ENCODE measurements at places on chromosomes 6 and 20.

DNA sequence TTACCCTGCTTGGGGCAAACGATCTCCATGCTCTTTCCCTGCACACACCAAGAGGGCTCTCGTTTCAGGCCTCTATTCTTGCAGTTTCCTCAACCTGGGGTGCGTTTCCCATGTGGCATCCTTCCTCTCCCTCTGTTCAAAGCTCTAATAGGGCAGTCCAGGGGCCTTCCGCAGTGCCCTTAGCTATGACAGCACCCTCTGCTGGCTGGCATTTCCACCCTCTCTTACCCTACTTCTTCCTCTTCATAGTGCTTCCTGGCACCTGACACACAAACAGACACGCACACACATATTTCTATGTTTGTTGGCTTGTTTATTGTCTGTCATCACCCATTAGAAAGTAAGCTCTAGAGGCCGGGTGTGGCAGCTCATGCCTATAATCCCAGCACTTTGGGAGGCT, 294.0 kb downstream of the CLIC5 start:
- DNase-seq = no peak

- DNase-seq = no peak
These were observed 208.6 kb upstream of the AGPAT4 start for GRCh38 chr6:161482517-161482858.

GRCh38 chr6:119187596-119187995, 109.1 kb upstream of the FAM184A start:
- no peak for DNase-seq

GRCh38 chr20:51831866-51832265, 29.5 kb upstream of the SALL4 start:
- DNase-seq = no peak

DNA sequence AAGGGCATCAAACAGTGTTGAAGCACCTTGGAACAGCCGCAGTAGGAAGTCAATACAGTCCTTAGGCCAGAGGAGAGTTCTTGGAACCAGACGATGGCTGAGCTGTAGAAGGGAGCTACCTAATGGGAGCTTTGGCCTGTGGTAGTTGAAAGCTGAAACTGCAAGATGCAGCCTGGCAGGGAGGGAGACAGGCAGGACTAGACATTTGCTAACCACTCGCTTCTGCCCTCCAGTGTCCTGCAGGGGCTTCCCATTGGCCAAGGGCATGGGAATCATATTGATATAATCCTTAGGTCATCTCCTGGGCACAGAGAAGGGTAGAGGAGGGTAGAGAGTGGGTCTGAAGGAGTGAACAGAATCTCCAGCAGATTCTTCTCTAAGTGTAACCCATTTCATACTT, 60.4 kb downstream of the TPD52L1 start:
- no peak for DNase-seq

- DNase-seq = no peak
These were observed 3.7 kb upstream of the MTG2 start for GRCh38 chr20:62179162-62179504.

GRCh38 chr6:136677822-136678221, 114.5 kb downstream of the MAP3K5 start:
- DNase-seq = no peak

DNA sequence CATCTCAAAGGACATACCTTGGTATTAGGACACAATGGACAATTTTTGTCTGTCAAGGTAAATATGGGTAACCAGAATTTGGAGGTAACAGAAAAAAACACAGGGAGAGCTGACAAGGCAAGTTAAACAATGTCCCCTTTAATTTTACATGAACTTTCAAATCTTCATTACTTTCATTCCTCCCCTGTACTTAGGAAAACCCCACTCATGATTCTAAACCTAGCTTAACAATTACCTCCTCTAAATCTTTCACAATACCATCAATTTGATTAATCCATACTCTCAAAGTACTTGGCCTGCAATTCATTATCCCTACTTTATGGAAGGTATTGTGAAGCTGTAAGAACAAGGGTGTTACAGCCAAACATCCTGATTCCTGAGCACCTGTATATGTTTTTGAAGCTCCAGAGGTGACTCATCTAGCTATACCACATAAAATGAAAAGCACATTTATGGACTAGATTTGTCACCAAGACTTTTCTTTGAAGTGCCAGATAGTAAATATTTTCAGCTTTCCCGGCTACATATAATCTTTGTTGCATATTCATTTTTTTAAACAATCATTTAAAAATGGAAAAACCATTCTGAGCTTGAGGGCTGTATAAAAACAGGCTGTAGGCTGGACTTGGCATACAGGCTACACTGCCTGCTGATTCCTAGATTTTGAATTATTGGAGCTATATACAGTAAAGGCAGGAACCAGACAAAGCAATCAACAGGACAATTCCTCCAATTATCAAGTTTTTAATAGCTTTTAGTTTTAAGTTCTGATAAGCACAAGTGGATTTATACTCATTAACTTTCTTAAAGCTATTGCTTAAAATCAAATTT, 22.9 kb downstream of the DEK start:
- no peak for DNase-seq

GRCh38 chr6:118739696-118740353, 88.4 kb upstream of the CEP85L start:
- DNase-seq = no peak

GRCh38 chr6:3413592-3413991, 43.3 kb downstream of the SLC22A23 start:
- DNase-seq = no peak

DNA sequence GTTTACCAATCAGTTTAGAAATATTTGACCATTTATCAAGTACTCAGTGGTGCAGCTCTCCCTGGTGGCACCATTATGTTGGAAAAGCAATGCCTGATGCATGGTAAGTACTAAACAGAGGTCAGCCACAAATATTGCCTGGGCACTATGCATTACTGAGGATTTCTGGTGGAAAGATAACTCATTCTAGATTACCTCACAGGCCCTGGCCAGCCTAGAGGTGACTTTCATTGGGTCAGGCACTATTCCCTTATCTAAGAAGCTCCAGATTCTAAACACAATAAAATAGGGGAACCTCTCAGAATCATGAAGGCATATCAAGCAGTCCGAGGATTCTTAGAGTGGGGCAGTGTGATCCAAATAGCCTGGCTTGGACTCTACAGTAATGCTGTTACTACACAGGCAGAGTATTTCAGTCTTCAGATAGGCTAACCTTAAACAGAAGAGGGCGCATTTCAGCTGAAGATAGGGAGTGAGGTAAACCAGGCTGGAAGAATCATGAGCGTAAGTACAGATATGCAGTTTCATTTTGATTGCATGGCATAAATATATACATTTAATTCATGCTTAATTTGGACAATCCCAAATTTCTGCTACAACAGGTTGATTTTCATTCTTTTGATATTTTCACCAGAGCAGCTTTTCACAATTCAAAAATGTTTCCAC, 12.1 kb downstream of the LGSN start:
- no peak for DNase-seq

DNA sequence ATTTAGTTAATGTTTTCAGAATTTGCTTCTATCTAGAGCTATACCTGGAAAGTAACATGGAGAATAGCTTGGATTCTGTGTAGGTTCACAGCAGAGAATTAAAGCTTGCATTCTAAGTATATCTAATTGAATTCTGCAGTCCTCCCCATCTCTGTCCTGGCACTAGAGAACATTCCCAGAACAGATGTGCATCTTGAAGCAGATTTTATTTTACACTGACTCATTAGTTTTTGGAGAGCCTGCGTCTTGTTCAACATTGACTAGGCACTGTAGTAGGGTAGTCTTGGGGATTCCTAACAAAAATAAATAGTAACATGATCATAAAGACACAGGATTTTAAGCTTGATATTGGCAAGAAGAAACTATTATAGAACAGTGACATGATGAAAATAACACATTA, 36.2 kb upstream of the BAG2 start:
- no peak for DNase-seq

DNA sequence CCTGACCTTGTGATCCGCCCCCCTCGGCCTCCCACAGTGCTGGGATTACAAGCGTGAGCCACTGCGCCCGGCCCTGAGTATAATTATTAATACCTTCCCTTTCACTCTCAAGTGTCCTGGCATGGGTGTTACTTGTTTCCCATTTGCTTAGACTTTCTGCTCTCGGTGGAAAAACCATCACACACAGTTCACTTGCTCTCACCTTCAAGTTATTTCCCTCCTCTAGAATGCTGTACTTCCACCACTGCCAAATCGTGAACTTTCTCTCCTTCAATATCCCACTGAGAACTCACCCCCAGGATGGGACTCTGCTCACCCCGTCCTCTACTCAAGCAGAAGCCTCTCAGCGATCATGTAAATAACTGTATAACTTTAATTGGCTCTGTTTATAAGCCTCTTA, 4.6 kb upstream of the HIVEP1 start:
- no peak for DNase-seq

DNA sequence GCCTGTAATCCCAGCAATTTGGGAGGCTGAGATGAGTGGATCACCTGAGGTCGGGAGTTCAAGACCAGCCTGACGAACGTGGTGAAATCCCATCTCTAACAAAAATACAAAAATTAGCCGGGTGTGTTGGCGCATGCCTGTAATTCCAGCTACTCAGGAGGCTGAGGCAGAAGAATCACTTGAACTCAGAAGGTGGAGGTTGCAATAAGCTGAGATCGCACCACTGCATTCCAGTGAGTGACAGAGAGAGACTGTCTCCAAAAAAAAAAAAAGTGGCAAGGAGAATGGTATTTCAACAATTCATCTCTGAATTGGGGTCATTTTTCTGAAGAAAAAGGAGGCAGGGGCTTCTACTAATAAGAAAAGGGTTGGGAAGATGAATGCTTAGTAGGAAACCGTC, 111.5 kb upstream of the NHSL1 start:
- DNase-seq = no peak

- DNase-seq = no peak
These were observed 19.9 kb downstream of the TREML4 start for GRCh38 chr6:41247882-41248705.

GRCh38 chr6:41036186-41036585, 2.8 kb downstream of the UNC5CL start:
- no peak for DNase-seq

DNA sequence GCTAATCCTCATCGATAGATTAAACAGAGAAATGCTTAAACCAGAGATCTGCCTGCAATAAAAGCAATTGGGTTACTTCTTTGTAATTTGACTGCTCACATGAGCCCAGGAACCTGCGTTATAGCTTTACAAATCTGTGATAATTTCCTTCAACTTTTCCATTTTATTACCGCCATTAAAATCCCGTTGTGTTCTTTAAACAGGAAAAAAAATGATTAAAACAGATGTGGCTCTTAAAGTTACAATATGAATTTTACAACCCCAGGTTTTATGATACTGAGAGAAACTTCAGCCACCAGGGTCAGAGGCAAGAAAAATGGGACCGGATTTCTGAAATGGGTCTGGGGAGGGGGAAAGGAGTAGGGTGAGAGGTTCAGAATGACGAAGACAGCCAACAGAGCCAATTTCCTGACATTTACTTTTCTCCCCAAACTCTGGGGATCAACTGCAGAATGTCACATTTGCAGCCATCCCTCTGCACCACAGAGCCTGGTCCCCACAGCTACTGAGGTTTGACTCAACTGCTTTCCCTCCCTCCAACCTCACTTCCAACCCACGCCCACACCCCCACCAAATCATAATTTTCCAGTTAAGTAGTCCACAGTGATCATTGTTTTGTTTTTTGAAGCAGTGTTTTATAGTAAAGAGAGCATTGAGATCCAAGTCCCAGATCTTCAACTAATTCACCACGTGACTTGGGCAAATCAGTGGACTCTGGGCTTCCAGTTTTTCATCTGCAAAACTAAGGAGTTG, 77.6 kb upstream of the EYA2 start:
- no peak for DNase-seq

DNA sequence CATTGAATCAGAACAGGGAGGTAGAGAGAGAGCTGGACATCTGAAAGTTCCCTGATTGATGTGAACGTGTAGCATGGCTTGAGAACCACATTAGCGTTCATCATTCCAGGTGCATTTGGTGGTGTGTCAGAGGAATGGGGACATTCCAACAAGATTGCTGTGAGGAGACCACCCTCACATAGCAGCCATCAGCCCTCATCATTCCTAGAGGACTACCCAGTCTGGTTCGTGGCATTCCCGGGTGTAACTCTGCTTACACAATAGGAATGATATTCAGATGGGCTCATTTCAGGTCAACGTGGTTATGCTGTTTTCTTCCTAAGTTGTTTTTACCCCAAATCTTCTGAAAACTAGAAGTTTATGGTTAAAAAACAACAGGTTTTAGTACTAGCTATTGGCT, 62.2 kb upstream of the KLHL31 start:
- DNase-seq = no peak

- no peak for DNase-seq
These were observed 87.8 kb upstream of the TIAM2 start for GRCh38 chr6:154907291-154907690.

GRCh38 chr6:40932953-40933352, 106.1 kb downstream of the UNC5CL start:
- DNase-seq = no peak

DNA sequence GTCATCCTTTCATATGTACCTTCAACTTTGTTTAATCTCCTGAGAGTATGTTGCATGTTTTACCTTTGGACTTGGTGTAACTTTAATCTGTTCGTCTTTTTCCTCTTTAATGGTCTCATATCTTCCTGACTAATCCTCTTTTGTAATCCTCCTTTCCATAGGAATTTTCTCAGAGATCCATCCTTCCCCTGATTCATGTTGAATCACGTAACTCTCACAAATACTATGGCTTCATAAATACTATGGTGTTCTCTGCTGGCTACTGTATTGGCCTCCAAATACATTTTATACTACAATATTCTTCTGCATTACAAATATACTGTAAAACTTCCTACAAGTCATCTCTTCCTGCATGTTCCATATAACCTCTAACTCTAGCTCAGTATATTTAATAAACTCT, 317.7 kb upstream of the ADGRB3 start:
- DNase-seq = no peak

DNA sequence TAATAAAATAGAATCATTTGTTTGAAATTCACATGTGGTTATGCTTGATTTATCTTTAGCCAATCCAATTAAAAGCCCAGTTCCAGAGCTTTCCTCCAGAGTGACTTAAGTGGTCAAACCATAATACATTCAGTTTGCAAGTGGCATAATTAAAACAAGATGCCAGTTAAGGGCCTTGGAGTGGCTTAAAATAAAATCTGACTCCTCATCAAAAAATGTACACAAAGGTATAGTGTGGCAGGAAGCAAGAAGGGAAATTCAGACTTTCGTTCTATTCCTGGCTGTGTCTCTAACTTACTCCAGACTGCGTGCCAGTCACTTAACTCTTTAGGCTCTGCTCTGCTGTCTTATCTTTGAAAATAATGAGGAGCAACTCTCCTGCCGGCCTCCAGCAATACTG, 251.3 kb upstream of the PRND start:
- no peak for DNase-seq

DNA sequence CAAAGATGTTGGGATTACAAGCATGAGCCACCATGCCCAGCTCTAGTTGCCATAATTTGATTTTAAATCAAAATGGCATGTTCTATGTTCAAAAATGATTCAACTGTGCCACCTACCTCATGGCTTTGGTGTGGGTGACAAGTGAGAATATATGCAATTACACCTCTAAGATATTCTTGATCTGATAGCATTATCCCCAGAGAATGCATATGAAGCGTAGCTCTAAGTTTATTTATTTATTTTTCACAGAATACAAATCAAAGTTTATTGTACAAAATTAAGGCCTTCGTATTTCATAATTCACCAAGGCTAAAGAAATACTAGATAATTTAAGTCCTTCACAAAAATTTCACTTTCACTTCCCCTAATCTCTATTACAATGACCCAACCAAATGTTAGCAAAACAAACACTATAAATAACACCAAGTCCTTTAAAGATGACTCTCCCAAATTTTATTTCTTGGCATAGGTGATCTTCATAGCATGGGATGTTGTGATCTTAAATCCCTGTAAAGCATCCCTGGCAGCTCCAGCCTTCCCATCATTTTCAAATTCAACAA, 205.9 kb upstream of the TAB2 start:
- no peak for DNase-seq
